ENCODE measurements at places on chromosomes 11 and 22.

DNA sequence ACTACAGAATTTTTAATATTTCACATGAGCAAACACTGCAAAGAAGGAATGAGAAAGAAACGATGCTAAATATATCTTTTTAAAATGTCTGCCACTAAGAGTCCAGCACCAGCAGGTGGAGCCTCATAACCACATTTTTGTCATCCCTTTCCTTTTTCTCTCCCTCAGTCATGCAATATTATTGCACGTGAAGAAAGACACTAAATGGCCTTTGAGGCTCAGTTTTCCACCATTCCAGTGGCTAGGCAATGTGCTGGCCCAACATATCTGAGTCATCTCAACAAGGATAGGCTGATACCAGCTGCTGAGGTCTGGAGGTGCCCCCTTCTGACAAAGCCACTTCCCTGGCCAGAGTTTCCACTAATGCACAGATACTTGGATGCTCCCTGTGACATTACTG is 1.8 kb downstream of the ALKBH8 start:
- DNase-seq, result peak; percentile 12

DNA sequence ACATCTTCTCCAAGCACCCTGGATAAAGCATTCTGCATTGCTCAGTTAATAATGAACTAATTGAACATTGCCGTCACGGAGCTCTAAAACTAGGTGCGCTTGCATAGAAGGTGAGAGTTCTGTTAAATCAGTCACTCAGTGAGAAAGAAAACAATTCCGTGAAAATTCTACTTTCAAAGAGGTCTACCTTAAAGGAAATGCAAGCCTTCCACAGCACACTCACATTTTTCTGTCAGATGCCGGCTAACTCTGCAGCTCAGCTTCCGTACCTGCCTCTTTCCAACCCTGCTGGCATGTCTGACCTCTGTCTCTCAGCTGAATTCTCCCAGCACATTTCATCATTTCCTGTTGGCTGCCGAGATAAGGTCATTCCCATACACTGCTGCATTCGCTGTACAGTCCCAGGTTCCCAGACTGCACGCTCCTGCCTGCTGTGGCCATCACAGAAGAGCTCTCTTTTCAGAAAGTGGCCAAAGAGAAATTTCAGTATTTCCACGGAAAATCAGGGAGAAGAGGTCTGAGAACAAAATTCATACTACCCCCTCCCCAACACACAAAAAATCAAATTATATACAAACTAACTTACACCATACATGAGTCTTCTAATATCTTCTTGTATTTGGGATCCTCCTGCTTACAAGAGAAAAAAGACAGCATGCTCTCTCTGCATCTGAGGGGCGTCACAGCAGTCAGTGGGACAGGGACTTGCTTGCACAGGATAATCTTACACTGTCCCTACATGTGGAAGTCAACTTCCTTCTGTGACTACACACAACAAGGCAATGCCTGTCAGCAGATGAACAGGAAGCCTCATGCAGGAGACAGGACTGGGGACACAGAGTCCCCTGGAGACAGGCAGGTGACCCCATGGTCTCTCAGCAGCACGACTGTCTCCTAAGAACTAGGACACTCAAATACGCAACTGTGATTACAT is 55.1 kb downstream of the PACSIN2 start:
- DNase-seq, result no peak

GRCh38 chr11:129738242-129738641 is 77.4 kb upstream of the TMEM45B start:
- no peak for DNase-seq

DNA sequence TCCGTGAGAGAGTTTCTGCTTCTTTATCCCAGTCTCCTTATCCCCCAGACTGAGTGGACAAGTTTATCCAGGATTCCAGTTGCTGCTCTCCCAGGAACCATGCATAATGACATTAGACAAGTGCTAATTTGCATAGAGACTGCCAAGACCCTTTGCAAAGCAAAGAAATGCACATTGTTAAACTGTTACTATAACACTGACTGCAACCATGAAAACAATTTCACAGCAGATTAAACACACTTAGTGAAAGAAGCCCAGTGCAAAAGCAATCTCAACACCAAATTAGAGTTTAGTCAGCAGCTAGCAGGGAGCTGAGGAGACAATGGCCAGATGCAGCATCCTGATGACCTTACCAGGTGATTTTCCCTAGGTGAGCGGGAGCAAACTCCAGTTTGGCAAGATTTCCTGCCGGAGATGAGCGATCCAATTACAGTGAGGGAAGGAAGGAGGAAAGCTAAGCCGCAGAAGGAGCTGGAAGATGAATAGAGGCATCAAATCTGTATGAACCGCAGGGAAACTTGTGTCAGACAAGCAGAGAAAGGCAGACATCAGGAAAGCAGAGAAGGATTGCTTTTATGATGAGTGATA is 273.8 kb upstream of the B3GAT1 start:
- no peak for DNase-seq

DNA sequence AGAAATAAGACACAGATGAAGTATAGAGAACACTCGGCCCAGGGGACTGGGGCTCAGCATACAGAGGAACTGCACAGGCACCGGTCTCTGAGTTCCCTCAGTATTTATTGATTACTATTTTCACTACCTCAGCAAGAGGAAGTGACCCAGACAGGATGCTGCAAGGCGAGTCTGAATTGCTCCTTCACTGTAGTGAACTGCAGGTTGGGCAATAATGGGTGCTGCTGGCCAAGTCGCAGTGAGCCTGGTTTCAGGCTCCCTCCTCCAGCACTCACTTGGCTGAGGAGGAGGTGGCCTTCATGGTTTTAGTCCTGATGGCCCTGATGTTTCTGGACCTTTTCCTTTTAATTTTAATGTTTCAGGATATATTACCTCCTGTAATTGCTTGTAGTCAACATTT is 10.4 kb downstream of the OR52K2 start:
- no peak for DNase-seq

- DNase-seq, result no peak
Observed at GRCh38 chr11:125955856-125956255, 10.0 kb downstream of the VSIG10L2 start.

- DNase-seq, result no peak
Observed at GRCh38 chr22:34897126-34897525, 168.8 kb upstream of the ISX start.

DNA sequence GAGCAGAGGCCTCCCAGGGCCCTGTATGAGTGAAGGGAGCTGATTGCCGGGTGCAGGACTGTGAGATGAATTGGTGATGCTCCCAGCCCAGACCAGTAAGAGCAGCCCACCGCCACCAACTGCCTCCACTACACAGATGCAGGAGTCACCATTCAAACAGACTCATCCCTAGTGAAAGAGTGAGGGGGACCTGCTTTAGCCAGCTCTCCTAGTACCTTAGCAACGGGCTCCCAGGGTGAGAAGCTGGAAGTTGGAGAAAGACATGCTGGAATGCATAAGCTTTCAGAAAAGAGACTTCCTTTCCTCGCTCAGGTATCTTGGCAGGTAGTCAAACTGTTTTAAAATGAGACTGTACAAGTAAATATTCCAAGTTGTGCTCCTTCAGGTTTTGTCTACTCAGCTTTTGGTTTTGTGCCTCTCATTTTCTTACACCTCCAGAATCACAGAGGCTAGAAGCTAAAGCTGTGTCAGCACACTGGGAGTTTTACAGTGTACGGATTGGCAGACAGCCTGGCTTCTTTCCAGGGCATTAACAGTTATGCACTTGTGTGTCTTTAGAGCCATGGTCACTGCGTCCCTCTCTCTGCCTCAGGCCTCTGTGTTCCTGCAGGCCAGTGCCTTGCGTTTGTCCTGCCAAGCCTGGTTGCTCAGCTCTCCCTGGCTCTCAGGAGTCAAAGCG is 146.2 kb downstream of the ATXN10 start:
- no peak for DNase-seq

DNA sequence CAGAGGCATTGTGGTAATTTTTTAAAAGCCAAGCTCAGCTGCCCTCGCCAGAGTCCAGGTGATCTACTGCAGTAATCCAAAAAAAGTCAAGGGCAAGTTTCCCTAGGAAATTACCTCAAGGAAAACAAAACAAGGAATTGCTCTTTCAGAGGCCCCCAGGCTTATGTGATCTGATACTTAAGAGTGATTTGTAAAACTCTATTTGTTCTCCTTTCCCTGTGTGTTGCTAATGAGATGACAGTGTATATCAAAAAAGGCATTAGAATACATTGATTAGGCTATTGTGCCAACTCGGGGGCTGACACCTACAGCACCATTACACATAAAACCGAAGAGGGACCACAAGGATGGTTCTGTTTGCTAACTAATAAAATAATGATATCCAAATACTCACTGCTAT is 44.5 kb upstream of the CHRM4 start:
- DNase-seq, result no peak

DNA sequence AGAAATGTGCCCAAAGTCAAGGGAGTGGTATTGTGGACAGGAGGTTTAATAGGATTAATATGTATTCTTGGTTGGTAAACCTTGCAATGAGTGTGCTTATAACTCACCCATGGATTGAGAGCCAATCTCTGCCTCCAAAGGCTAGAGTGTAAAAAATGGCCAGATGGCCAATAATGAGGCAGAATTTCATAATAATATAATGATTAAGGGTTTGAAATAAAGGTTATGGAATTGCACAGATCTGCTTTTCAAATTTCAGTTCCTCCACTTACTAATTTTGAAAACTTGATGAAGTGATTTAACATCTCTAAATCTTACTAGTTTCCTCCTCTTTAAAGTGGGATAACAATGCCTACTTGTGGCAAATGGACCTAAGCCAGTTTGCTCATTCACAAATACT is 94.8 kb downstream of the BDNF start:
- no peak for DNase-seq

- no peak for DNase-seq
Observed at GRCh38 chr11:81331611-81332235, 1401.9 kb downstream of the FAM181B start.

- no peak for DNase-seq
Observed at GRCh38 chr11:70019576-70020011, 58.5 kb upstream of the ANO1 start.

- no peak for DNase-seq
Observed at GRCh38 chr11:120392314-120392713, 56.1 kb downstream of the ARHGEF12 start.

GRCh38 chr11:9277176-9277575 is 12.0 kb upstream of the DENND5A start:
- no peak for DNase-seq

DNA sequence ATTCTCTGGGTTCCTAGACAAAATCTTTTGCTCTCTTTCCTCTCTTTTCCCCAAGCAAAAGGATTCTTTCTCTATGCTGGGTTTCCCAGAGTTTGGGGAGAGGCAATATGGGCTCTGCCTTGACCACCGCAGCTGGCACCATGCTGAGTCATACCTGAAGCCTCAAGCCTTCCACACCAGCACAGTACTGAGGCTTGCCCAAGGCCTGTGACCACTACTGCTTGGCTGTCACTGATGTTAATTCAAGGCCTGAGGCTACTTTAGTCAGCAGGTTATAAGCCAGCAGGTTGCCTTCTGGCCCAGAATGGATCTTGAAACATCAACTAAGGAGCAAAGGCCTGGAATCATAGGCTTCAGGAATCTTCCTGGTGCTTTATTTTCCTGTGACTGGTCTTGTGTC is 185.3 kb downstream of the DYNC2H1 start:
- DNase-seq, result no peak

- no peak for DNase-seq
Observed at GRCh38 chr11:20226933-20227332, 66.7 kb upstream of the DBX1 start.

DNA sequence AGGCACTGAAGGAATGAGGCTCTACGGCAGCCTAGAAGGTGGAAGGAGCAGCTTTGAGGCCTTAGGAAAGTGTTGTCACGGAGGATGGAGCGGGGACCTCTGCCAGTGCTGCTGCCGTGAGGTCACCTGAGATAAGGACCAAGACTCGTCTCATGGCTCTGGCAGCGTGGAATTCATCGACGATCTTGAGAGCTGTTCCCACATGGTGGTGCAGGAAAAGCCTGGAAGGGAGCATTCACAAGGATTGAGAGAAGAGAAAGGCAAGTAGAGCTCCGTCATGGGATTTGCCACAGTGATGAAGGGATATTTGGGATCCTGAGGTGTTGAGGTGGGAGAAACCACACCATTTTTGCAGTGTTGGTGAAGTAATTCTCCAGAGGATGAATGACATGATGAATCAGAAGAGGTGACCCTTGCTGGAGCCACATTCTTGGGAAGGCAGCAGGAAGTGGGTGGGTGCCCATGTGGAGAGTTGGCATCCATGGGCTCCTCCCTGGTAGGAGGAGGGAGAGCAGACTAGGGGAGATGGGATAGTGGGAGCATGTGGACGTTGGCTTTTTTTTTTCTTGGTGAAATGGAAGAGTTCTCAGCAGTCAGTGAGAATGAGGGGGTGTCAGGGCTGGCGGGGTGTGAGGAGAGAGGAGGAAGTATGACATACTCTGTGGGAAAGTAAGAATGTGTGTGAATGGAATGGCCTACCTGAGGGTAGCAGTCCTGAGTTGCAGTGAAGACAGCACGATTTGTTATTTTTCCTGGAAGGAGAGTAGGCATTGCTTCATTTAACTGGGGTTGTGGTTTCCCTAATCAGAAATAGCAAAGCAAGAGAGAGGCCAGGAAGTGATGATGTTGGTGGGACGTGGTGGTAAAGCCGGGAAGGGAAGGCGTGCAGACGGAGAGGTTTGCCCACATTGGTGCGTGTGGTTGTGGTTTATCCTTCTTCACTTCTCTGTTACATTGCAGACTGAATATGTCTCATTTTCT is 11.1 kb downstream of the PPP6R3 start:
- no peak for DNase-seq

DNA sequence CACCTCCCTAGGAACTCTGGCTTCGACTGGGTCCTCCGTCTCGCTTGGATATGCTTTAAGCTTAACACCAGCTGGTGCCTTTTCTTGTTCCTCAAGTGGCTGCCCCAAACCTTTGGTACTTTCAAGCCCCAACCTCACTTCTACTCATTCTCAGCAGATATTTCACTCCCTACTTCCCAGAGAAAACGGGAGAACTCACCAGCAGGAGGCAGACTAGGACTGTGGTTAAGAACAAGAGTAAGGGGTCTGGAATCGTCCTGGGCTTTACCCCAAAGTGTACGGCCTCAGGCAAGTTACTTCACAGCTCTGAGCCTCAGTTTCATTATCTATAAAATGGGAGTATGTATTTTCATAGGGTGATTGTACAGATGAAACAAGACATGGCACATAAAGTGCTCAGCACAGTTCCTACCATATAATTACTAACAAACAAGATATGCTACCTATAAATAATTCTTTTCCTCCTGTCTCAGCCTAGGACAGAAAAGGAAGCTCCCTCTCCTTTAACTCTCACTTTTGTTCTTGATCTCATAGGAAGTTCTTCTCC is 37.8 kb downstream of the PAMR1 start:
- no peak for DNase-seq

DNA sequence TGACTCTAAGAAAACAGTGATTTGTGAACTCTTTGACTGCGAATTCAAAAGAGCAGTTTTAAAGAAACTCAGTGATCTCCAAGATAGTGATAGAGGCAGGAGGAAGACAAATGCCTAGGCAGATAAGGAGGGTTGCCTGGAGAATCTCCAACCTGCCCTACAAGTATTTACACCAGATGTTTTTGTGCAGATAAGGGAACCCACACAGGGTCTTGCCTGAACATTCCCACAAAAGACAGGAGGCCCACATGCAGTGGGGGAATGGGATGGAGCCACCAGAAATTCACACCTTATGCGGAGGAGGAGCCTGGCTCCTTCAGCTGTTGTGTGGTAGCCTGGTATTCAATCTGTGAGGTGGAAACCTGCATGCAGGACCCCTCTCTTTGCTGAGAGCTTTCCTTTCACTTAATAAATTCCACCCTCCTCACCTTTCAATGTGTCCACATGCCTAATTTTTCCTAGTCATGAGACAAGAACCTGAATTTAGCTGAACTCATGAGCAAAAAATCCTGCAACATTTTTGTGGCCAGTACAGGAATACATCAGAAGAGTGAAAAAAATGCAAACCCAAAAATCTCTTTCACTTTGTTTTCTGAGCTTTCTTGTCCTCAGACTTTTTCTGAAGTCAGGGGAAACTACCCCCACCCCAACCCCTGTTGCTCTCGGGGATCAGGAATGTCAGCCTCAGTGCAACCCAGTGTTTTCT is 8.1 kb upstream of the GLYAT start:
- DNase-seq, result no peak

All from activated T-cell treated with anti-CD3 and anti-CD28 coated beads for 4 hours (primary cell).